Activated CD4-positive, alpha-beta T cell treated with anti-CD3 and anti-CD28 coated beads for 1 hour (primary cell): ENCODE measurements at places on chromosomes 3 and 15.

DNA sequence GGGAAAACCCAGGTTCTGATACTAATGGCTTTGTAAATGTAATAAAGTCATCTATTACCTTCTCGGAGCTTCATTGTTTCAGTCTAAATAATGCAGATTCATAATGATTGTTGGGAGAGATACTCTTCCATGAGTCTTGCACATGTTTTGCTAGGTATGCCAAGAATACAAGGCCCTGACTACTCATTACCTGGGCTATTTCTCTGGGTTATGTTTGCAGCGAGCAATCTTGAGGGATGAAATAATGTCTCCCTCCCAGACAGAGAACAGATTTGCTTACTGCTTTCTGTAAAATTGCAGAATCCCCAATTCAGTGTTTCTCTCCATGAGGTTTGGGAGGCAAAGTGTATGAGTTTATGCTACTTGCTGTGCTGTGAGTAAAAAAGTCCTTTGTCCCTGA, 6.2 kb upstream of the CLASP2 start:
- DNase-seq = no peak

- no peak for DNase-seq
These were observed 155.5 kb downstream of the PLD1 start for GRCh38 chr3:171654809-171655208.

DNA sequence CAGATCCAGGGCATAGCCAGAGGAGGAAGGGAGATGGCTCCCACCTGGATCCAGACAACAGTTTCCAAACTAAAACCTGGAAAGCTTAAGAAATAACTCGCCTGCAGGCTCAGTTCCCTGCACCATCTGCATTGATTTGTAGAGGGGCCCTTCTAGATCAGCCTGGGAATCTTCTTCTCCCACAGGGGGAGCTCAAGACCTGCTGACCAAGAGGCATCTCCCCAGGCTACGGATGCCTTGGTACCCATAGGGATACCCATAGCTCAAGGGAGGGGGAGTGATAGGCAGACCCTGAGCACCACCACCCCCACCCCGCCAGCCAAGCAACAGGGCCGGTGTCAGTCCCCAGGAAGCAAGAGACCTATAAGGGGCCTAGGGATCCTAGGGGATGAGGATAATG, 28.0 kb upstream of the DCLK3 start:
- no peak for DNase-seq

DNA sequence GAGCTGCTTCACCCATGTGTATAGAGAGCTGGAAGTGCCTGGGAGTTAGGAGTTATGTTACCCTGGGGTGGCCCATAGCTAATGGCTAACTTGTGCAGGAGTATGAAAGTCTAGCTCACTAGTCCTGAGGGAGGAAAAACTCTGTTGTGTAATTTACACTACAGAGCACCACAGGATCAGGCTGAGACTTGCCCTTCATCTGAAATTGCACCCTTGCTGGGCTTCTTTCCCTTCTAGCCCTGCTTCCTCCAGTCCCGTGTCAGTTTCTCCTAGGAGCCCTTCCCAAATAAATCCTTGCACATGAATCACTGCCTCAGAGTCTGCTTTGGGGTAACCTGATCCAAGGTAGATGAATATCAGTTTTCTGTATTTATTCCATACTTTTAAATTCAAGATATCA, 40.0 kb downstream of the CTXND1 start:
- no peak for DNase-seq
